ENCODE measurements at places on chromosomes 4 and X. TPM values are rescaled to one million over a fixed set of nuclear protein-coding genes. Genes with fewer than 3 reads are reported as not detected.

ZFYVE28 gene
- 10.4 TPM for total RNA-seq

- peak; percentile 83 for ATAC-seq
Measured at GRCh38 chrX:71301195-71301924, at the start of gene ITGB1BP2. ITGB1BP2 (plus strand) TSS chrX:71301750; CDS start chrX:71301807, 57 bp downstream.

DNA sequence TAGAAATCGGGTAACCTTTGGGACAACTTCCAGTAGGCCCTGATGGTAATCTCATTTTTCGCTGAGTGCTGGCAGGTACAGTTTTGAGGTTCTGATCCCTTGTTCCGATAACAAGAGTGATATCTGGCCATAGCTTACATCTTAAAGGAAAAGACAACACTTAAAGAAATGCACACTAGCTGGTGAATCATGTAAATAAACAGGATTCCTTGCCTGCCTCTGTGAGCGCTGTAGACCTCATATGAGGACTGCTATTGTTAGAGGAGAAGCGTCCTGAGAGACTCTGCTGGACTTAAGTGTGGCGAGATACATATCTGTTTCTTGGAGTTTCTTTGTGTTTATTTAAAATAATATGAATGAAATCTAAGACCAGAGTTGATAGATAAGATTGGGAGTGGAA lies 149.3 kb upstream of the SLC4A4 start:
- no peak for ATAC-seq

DNA sequence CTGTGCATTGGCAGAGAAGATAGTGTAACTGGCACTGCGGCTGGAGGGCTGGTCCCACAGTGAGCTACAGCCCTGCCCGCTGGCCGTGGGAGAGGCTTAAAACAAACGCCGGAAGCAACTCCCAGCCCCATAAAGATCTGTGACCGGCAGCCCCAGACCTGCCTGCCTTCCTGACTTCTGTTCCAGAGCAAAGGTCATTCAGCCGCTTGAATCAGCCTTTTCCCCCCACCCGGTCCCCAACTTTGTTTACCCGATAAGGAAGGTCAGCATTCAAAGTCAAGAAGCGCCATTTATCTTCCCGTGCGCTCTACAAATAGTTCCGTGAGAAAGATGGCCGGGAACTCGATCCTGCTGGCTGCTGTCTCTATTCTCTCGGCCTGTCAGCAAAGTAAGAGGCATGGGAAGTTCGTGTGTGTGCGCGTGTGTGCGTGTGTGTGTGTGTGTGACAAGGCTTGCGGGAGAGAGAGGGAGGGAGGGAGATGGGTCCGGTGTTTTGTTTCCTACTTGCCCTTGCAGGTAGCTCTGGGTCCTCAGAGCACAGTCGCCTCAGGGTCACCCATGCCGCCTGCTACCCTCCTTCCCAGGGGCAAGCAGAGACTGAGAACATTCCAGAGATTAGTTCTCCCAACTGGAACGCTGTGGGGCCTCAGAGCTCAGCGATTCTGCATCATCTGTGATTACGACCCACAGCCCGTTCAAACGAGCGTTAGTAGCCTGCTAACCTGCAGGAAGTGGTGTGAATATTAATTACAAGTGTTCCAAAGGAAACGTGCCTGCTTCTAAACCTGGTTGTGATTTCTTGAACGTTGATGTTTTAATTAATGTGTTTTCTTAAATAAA lies at the start of gene MGST2:
Gene MGST2, plus strand, starts transcription at position 130 of the 840 bp plus-strand sequence. Its CDS starts 201 bp downstream, at position 331.
- peak; percentile 82 for ATAC-seq

GRCh38 chr4:77599378-77599777 lies 6.2 kb upstream of the CXCL13 start:
- ATAC-seq = no peak

DNA sequence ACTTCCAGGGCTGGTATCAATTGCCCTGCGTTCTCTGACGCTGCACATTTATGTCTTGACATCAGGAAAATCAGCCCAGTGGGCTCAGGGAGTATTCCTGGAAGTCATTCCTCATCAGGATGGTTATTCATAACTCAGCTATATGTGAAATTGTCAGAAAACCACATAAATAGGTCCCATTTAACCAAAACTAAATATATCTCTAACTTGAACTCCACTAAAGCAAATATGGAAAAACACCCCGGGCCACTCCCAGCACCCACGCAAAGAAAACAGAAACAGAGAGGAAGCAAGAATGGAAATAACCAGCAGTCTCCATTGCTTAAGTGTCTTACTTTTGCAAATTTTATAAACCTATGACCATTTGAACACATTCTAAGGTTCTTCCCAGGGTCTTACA lies 112.0 kb downstream of the IRF2 start:
- ATAC-seq = no peak

GRCh38 chr4:87863486-87863885 lies 30.7 kb downstream of the MEPE start:
- no peak for ATAC-seq
